ENCODE measurements at places on chromosomes 1 and 21.

- no peak for DNase-seq
Measured at GRCh38 chr1:203189951-203190352, 3.4 kb upstream of the CHI3L1 start.

GRCh38 chr1:209787551-209787950 lies 3.2 kb upstream of the C1orf74 start:
- DNase-seq: no peak

GRCh38 chr1:167249702-167250101 lies 29.0 kb downstream of the POU2F1 start:
- DNase-seq: no peak

- DNase-seq: no peak
Measured at GRCh38 chr1:167765496-167765895, 43.7 kb downstream of the MPZL1 start.

DNA sequence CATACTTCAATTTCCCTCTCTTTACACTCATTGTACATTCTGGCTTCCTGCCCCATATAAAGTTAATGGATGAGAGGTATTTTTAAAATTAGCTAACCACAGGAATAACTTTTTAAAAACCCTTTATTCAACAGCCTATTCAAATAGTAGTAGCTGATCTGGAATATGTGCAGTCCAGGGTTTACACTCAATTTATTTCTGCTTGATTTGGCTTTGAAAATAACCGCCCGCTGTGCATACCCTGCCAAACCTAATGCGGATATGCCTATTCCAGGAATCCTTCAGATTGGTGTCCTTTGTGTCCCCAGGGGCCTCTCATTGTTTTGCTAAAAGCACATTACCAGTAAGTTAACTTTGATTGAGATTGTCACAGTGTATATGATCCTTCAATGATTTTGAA lies 1686.2 kb downstream of the PLA2G4A start:
- DNase-seq: no peak

GRCh38 chr1:161885003-161885402 lies 118.9 kb downstream of the ATF6 start:
- DNase-seq: no peak

- no peak for DNase-seq
Measured at GRCh38 chr1:33270379-33270778, 14.1 kb downstream of the ZNF362 start.

DNA sequence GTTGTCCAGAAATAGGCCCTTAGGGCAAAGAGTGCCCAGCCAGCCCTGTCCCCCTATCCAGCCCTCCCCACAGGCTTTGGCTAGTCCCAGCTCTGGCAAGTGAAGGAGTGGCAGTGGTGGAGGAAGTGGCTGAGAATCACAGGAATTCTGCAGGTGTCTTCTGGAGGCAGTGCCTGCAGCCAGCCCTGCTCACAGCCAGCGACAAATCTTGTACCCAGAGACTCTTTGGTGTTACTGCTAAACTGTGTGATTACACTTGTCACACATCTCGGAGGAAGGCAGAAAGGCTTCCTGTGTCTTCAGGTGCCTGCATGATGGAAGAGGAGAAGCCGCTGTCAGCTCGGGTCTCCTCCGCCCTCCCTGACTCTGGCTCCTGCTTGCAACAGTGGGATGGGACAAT lies 71.6 kb upstream of the GRIK3 start:
- DNase-seq: no peak

GRCh38 chr1:208100906-208101305 lies 143.3 kb downstream of the PLXNA2 start:
- no peak for DNase-seq

DNA sequence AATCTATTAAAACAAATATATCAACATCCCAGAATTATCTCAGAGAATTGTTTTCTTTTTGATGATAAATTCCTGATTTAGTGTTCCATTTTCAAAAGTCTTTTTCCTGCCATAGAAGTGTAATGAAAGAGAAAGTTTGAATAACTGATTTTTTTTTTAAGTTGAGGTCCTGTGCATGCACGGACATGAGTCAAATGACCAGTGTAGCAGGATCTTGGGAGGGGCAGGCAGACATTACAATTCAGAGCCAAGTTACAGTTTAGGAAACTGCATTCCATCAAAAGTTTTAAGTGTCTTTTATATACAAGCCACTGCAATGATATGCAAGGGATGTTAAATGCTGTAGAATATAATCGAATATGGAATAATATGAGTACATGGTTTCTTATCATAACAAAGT lies 227.5 kb downstream of the HMCN1 start:
- no peak for DNase-seq

- no peak for DNase-seq
Measured at GRCh38 chr1:157955857-157956256, 37.6 kb upstream of the KIRREL1 start.

- DNase-seq: no peak
Measured at GRCh38 chr21:31752967-31753366, 21.0 kb upstream of the SCAF4 start.

GRCh38 chr1:147719029-147719698 lies 41.2 kb downstream of the GJA5 start:
- no peak for DNase-seq

DNA sequence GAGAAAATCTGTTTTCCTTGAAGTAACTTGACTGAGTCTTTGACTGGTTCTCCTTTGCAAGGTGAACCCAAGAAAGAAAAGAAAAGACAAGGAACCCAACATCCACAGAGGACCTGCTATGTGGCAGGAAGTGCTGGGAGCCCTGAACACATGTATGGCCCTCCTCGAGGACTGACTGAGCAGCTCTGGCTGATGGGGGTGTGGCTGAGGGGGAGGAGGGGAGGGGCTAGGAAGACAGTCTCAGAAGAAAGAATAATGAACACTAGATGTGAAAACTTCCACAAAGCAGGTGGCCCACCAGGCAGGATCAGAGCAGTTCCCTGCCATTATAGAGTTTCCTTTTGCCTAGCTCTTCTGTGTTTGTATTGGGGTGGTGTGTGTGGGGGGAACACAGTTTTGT lies 26.1 kb downstream of the NENF start:
- DNase-seq: no peak

DNA sequence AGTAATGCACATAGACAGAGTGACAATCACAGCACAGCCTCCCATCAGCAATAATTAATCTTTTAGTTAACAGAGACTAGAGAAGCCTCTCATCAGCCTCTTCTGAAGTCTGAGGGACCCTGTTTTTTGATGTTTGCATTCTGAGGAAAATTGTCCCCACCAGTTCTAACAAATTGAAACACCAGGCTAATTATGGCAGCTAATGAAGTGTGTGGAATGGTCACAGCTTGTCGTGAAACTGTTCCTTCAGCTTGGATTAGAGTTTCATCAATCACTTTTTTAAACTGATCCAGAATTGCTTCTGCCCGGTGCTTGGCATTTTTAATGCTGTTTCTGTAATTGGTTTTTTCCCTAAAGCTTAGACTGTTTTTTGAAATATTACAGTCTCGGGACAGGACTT lies 208.0 kb downstream of the SPATA17 start:
- no peak for DNase-seq

DNA sequence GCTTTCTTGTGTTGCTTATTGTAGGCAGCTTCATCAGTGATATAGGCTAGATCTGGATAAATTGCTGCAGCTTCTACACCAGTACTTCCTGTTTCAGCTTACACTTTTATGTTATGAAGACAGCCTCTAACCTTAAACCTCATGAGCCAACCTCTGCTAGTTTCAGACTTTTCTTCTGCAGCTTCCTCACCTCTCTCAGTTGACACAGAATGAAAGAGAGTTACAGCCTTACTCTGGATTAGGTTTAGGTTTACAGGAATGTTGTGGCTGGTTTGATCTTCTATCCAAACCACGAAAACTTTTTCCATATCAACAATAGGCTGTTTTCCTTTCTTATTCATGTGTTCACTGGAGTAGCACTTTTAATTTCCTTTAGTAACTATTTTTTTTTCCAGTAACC lies 76.9 kb upstream of the RNPC3 start:
- DNase-seq: no peak

- DNase-seq: no peak
Measured at GRCh38 chr21:28632755-28633408, 359.8 kb downstream of the LTN1 start.

DNA sequence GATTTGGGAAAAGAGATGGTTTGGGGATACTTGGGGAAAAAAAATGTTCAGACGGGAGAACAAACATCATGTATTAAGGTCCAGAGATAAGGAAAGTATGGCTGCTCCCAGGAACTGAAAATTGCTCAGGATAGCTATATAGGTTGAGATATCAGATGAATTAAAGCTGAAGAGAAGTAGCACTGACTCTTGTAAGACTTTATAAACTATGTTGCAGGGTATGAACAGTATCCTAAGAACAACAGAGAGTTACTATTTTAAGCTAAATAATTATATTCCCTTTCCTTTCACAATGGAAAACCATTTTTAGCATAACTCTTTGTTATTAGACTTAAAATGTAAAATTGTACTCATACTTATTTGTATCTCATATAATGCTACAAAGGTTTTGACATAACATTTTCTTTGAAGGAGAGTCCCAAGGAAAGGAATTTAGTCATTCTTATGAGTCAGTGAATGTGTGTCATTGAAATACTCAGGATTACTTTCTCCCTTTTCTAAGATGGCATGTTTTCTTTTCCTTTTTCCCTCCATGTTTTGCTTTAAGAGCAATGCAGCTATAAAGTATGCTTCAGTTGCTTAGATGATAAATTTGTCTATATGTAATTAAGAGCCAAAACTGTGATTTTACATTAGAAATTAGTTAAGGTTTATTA lies 139.4 kb upstream of the KIAA1614 start:
- no peak for DNase-seq

- no peak for DNase-seq
Measured at GRCh38 chr21:25862596-25862995, 127.8 kb downstream of the GABPA start.

GRCh38 chr1:28265577-28265976 lies 6.3 kb downstream of the SESN2 start:
- DNase-seq: no peak

- no peak for DNase-seq
Measured at GRCh38 chr1:35222322-35223083, 29.6 kb upstream of the SFPQ start.

- no peak for DNase-seq
Measured at GRCh38 chr1:171646249-171646560, 6.3 kb downstream of the MYOC start.

- no peak for DNase-seq
Measured at GRCh38 chr21:33434770-33435360, 31.7 kb downstream of the IFNGR2 start.

- no peak for DNase-seq
Measured at GRCh38 chr1:170580636-170581440, 48.9 kb downstream of the GORAB start.

DNA sequence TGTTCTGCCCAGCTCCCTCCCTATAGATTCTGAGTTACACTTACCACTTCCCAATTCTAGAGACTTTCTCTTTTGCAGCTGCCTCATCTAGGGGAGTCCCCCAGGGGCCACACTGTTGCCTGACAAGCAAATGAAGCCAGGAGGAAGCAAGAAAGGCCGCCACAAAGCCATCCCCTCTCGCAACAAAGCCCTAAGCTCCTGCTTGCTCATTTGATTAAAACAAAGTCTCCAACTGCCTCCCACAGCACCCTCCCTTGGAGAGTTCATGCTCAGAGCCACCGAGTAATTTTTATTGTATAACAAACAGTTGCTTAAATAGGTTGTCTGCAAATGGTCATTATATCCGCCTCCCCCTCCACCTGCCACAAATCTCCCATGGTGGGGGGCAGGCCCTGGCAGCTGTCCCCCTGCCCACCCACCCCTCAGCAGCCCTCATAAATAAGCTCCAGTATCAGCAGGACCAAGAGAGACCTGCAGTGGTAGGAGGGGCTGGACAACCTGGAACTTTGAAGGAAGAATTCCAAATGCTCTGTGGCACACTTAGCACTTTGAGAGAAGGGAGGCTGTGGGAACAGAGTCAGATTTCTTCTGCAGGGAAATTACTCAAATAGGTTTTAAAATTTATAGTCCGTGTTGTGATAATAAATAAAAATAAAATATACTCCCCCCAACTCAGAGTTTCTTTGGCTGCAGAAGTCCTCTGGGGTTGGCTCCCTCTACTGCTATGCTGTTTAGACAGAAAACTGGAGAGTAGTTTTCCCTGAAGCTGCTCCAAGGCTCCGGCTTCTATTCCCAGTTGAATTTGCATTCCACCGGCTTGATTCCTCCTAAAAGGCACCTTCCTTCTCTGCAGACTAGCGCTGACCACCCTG lies 237.5 kb downstream of the TTLL7 start:
- DNase-seq: no peak

DNA sequence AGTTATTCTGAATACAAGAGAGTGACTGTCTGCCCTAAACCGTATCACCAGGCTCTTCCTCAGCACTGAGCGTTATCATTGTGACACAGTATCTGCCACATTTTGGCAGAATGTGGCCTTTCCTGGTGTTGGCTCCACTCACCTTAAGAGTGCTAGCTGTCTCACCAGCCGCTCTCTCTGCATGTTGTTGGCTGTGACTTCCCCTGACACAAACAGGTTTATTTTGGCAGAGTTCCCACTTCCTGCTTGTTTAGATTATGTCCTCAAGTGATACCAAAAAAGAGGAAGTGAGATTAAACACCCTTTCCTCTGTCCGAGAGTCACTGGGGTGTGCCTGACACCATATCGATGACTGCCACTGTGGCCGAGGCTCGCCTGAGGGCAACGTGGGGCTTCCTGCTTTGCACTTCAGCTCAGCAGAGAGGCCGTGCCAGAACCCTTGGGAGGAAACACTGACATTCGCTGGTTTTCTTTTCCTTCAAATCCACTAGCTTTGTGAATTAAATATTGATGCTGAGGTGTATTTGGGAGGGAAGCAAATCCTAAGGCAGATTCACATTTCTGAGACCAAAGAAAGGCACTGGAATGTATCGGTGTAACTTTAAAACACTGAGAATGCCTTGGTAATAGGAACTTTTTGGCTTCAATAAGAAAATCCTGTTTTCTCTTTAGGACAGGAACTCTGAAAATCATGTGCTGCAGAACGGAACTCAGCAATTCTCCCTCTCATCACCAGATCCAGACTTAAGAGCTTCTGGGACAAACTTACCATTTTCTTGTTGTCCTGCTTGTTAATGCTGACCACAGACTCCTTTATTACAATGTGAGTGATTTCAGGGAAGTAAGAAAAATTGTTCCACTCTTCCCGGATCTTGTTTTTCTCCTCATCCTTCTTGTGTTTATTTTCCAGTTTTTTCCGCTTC lies 102.1 kb downstream of the JAK1 start:
- DNase-seq: peak; percentile 32

GRCh38 chr21:39065917-39066316 lies 117.3 kb downstream of the PSMG1 start:
- DNase-seq: no peak

DNA sequence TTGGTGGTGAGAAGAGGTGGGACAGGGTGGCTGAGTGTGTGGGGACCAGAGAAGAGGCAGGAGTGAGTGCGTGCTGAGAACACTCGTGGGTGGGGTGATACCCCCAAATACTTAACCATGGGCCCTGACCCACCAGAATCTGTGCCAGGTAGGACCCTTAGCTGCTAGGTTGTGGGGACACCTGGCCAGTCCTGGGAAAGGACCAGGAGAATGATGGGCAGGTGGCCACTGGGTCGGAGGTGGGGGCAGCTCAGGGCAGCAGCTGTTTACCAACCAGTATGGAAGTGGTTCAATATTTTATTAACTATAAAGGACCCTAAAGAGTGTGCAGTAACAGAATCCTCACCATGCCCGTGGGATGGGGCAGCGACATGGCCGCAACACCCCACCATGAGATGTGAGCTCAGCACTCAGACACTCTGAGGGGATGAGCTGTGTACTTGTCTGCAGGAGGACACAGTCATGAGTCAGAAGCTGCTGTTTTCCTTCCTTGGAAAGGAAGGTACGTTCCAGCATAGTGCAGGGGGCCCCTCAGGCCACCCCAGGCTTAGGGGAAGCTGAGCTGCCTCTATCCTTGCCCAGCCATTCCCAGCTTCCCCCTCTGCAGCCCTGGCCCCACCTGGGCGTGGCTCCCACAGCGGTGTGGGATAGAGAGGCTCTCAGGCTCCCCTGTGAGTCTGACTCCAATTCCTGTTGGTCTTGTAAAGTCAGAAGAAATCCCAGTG lies 25.4 kb downstream of the TEX35 start:
- DNase-seq: no peak
